ENCODE measurements at places on chromosomes 6 and 20.

DNA sequence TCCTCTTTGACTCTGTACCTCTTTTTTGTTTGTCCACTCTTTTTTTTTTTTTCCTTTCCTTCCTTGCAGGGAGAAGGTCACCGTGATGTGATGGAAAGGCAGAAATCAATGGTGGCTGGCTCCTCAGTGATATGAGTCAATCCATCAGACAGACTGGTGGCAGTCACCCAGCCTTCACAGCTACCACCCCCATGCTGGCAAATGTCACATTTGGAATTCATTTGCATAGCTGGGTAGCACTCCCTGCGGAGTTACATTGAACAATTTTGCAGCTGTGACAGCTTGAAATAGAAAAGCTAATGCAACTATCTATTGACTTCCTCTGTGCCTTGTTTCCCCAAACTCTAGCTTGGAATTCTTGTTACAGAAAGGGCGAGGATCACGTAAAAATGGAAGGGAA lies 668.4 kb downstream of the C6orf118 start:
- DNase-seq: no peak

GRCh38 chr20:62119591-62120364 lies 2.5 kb upstream of the LSM14B start:
- DNase-seq: no peak

DNA sequence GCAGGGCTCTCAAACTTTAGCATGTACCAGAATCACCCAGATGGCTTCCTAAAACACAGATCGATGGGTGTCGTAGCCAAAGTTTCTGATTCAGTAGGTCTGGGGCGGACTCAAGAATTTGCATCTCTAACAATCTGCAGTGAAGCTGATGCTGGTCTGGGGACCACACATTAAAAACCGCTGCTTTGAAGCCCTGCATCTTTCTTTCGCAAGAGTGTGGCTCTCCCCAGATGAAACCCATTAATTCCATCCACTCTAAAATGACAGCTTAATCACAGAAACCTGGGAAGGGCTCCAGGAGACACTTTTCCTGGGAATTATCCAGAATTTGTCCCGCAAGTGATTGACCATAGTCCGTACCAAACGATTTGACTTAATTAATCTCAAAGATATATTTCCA lies 319.8 kb upstream of the PLCB4 start:
- no peak for DNase-seq

DNA sequence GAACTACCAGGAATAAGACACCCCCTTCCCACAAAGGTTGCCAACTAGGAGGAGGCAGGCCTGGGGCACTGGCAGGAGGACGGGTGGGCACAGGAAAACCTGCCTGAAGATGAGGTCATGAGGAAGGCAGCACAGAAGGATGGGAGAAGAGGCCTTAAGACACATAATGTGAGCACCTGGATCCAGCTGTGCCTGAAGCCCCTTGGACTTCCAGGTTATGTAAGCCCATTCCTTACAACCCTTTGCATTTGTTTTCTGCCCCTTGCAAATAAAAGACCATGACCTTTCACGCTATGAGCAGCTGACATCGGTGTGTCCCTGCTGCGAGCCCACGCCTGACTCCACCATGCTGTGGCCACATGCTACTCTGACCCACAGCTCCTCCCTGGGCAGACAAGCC lies 23.4 kb downstream of the KCNQ2 start:
- DNase-seq: no peak

DNA sequence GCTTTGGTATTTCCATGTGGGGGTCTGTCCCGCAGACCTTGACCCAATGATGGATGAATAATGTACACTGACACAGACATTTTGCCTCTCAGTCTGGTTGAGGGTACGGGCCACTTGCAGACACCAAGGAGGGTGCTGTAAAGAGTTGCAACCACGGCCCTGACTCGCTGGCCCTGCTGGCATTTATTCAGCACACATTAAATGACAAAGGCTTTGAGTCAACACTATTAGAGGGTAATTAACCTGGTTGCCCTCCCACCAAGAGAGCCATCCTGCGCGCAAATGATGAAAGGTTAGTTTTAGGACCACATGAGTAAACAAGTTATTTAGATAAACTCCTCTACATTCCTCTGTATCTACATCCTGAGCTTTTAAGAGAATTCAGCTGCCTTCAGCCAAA lies 308.9 kb upstream of the MMS22L start:
- no peak for DNase-seq

GRCh38 chr6:133995296-133995695 lies 42.3 kb downstream of the TBPL1 start:
- no peak for DNase-seq

GRCh38 chr20:47859278-47859677 lies 74.0 kb upstream of the SULF2 start:
- DNase-seq: no peak

DNA sequence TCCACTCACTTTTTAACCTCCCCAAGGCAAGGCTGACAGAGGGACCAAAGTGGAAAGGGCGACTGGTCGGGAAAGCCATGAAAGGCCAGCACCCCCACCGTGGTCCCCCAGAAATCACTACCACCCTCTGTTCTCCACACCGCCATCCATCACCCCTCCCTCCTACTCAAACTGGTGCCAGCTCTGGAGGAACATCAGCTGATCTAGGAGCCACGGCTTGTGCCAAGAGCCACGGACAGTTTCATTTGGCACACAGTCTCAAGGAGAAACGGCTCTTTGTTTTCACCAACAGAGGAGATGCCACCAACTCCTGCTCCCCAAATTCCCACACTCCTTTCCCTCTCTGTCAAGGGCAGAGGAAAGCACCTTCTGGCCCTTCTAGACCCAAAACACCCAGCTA lies 26.0 kb downstream of the TBC1D7 start:
- no peak for DNase-seq

- peak; percentile 51 for DNase-seq
Observed at GRCh38 chr20:38674092-38674764, 50.1 kb upstream of the SLC32A1 start.

Measured in T-helper 17 cell (primary cell).